Activated naive CD4-positive, alpha-beta T cell treated with anti-CD3 and anti-CD28 coated beads for 36 hours (primary cell): ENCODE measurements at places on chromosomes 2 and 18. TPM values are rescaled to one million over a fixed set of nuclear protein-coding genes. Genes with fewer than 3 reads are reported as not detected.

UGT1A1 gene
- not detected for total RNA-seq

ABCG5 gene
- total RNA-seq = not detected

- DNase-seq = no peak
These were observed 190.1 kb upstream of the AGAP1 start for GRCh38 chr2:235303499-235304291.

GRCh38 chr2:199273042-199273511 is 184.7 kb downstream of the SATB2 start:
- DNase-seq = no peak

GRCh38 chr2:11647834-11648600 is 22.0 kb downstream of the NTSR2 start:
- DNase-seq = no peak

GRCh38 chr2:46335391-46336282 is 38.4 kb downstream of the EPAS1 start:
- no peak for DNase-seq

GRCh38 chr2:212908682-212909435 is 242.6 kb downstream of the IKZF2 start:
- no peak for DNase-seq

GRCh38 chr2:46689993-46690392 is 210.6 kb downstream of the TMEM247 start:
- no peak for DNase-seq

DNA sequence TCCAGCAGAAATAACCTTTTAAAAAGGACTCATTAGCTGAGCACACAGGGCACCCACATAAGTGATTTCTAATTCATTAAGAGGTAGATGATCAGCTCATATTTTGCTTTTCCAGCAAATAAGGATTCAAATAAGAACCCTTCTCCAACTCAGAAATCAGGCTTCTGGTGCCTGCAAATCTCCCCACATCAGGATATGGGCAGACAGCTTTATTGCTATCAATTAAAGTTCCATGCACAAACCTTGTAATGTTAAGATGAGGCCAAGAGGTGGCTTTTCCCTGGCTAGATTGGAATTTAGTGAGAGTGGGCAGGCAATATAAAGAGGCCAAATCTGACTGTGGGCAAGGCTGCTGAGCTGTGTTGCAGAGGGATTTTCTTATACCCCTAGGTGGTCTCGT is 193.6 kb downstream of the SH3RF3 start:
- DNase-seq = no peak

- no peak for DNase-seq
These were observed 656.4 kb downstream of the MBD2 start for GRCh38 chr18:53567929-53568574.

- DNase-seq = no peak
These were observed 105.0 kb upstream of the ITGA4 start for GRCh38 chr2:181352158-181352557.

GRCh38 chr2:64768491-64769005 is 114.8 kb upstream of the SERTAD2 start:
- DNase-seq = no peak

DNA sequence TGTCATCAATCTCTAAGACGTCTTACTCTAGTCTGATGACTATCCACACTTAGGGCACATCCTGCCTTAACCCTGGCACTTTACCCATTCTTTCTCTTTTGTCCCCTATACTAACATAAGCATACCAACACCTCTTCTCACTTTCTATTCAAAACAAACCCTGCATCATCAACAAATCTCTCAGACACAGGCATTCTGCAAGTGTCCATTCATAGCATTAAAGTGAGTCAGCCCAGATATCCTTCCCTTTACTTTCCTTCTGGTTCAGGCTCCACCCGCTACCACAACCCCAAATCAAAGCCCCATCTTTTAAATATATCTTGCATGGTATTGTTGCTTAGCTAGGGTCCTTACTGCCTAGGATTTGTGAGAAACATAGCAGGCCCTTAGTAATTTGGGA is 3.8 kb downstream of the GRB14 start:
- DNase-seq = no peak
